ENCODE measurements at places on chromosomes 6 and 20.

DNA sequence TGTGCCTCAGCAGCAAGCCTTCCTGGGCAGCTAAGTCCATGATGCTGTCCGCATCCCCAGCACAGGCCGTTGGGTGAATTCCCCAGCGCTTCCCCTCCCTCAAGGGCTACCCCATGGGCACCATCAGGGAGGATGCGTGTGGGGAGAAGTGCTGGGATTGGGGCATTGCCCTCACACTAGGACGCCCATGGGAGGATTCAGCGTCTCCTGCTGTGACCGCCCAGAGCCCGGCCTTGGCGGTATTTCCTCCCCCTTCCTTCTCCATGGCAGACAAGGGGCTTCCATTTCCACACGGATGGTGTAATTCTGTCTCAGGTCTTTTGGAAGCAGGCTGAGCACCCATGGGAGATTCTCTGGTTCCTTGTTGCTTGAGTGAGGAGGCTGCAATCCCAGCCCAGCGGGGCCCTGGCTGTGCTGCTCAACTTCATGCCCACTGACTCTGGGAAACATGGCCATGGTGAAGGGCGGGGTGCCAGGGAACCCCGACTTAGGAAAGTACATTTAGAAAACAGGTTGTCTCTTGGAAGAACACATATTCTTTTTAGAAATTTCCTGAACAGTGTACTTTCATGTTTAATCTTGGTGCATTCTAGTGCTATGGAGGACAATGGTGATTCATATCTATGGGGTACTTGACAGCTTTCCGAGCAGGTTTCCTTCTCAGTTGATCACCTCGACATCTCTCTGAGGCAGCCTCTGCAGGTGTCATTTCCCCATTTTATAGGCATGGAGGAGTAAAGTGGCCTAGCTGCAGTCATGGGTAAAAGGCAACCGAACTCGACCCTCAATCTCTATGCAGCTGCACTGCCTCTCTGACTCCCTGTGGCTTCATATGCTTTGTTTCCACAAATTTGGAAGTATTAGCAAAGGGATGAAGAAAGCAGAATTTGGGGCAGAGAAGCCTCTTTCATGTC, 178.2 kb upstream of the CST7 start:
- no peak for DNase-seq

GRCh38 chr6:90928051-90928450, 341.2 kb upstream of the MAP3K7 start:
- no peak for DNase-seq

- DNase-seq: no peak
These were observed 55.3 kb upstream of the ADTRP start for GRCh38 chr6:11833626-11834592.

- DNase-seq: no peak
These were observed 657.5 kb downstream of the RFPL4B start for GRCh38 chr6:113004470-113005270.

- no peak for DNase-seq
These were observed 28.0 kb downstream of the PSMG4 start for GRCh38 chr6:3286641-3287171.

GRCh38 chr6:112764377-112764776, 417.2 kb downstream of the RFPL4B start:
- DNase-seq: no peak

GRCh38 chr6:131060311-131060710, 2.7 kb downstream of the EPB41L2 start:
- no peak for DNase-seq

DNA sequence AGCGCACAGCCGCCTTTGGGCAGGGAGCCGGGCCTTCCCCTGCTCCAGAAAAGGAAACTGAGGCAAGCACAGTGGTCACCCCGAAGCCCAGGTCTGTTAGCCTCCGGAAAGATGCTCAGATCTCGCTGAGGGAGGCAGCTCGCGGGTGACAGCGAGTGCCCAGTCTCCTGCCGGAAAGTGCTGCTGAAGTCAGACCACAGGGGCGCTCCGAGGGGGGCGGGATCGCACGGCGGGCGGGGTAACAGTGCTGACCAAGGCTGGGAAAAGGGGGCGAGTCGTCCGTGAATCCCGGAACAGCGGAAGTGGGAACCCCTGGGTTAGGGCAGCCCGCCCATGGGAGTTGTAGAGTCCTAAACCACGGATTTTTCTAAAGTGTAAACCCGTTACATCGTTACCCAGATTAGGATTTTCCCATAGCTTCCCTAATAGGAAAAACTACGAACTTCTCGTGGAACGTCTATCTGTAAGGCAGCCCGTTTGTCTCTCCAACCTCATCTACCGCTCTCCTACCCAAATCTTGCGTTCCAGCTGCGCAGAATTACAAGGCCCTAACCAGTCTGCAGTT, 504 bp downstream of the VPS16 start:
- DNase-seq: peak; percentile 76

DNA sequence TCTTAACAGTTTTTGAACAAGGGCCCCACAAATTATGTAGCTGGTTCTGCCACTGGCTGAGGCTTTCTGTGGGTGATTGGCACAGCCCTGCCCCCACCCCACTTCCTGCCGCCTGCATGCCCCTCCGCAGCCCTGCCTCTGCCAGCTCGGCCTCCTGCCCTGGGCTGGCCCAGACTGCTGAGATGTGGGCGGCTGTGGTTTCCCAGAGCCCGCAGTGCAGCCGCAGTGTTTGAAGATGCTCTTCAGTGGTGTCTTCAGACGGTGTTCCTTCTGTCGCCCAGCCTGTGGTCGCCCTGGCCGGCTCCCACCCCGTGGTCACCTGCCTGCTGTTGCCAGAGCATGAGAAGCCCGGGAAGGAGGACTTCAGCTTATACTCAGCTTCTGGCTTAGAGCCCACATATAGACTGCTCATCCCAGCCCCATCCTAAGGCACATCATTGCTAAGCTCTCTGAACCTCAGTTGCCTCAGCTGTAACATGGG, 154.3 kb downstream of the VEGFA start:
- DNase-seq: peak; percentile 37

DNA sequence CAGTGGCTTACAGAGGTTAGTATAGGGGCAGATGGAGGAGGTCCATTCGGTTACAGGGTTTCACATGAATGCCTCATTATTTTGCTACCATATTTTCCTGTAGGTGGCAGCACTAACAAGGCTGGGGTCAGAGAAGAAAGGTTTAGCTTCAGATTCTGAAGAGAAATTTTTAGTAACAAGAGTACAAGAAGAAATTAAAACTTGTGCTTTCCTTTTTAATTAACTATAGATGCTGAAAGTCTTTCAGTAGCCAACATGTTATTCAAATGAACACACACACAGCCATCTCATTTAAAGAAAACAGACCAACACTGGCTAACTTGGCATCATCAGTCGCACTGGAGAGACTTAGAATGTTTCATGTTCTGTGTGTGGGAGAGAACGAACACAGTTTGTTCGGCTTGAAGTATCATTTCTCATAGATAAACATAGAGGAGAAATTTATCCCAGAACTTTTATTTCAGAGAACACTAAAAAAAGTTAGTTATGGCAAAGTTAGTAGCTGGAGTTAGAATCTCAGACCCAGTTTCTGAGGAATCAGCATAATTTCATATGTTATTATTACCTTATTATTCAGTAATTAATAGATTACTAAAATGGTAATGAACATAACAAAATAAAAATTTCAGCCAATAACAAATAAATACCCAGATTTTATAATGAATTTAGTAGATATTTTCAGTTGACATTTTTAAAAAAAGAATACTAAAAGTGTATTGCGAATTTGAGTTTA, 314.0 kb upstream of the RSPO3 start:
- peak; percentile 30 for DNase-seq

GRCh38 chr6:124659427-124659826, 302.8 kb upstream of the RNF217 start:
- no peak for DNase-seq

DNA sequence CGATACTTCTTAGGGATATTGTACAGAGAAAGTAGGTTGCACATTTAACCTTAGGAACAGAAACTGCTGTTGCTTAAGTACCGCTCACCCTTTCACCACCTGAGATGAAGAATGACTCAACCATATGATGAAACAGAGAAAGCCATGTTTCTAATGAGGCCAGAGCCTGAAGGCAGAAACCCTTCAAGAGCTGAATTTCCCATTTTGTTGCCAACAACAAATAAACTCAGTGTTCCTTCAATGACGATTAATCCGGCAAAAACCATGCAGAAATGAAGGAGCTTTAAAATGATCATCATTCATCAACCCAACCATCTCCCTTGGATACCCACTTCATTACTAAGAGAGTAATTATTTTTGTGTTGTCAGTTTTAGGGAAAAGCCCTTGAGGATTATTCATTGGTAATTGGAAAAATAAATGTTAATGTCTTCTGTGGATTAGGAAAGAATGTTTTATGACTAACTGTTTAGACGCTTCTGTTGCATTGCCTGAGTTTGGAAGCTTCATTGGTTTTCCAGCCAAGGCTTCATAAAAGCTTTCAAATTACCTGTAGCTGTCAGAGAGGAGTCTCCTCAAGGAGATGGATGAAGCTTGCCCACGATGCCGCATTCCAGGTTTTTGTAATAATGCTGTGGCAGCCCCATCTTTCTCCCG, 112.1 kb upstream of the IYD start:
- peak; percentile 72 for DNase-seq

DNA sequence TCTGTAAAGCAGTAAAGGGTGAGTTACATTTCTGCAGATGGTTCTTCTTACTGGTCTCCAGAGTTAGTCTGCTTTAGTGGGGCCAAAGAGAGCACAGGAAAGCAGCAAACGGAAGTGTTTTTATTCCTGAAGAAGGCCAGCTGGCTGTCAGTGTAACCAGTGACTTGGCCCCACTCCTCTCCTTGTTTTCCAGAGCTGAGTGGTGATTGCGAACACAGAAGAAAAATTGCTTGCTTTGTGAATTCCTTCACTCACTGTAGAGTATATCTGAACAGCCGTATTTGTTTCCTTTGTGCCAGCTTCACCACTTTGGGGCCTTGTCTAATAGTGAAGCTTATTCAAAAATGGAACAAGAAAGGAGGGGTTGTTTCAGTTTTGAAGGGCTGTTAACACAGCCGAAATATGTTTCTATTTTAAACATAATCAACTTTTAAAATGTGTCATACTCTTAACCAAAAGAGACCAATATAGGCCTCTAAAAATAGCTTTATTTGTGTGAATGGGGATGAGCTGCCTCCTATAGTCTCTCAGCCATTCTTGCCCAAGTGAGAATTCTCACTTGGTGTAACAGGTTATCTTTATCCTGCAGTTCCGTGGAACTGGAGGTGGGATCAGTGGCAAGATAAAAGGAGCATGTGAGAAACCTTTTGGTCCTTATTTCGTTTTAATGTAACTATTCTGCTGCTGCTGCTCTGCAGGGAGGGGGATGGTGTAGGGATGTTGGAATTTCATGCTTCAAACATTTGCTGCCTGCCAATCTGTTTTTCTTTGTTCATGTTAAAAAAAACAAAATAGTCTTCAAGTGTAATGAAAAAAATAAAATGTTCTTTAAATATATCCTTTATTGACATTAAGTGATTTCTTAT, 37.8 kb downstream of the ZC2HC1B start:
- peak; percentile 20 for DNase-seq

GRCh38 chr6:108608453-108609275, 47.9 kb downstream of the FOXO3 start:
- DNase-seq: peak; percentile 66

DNA sequence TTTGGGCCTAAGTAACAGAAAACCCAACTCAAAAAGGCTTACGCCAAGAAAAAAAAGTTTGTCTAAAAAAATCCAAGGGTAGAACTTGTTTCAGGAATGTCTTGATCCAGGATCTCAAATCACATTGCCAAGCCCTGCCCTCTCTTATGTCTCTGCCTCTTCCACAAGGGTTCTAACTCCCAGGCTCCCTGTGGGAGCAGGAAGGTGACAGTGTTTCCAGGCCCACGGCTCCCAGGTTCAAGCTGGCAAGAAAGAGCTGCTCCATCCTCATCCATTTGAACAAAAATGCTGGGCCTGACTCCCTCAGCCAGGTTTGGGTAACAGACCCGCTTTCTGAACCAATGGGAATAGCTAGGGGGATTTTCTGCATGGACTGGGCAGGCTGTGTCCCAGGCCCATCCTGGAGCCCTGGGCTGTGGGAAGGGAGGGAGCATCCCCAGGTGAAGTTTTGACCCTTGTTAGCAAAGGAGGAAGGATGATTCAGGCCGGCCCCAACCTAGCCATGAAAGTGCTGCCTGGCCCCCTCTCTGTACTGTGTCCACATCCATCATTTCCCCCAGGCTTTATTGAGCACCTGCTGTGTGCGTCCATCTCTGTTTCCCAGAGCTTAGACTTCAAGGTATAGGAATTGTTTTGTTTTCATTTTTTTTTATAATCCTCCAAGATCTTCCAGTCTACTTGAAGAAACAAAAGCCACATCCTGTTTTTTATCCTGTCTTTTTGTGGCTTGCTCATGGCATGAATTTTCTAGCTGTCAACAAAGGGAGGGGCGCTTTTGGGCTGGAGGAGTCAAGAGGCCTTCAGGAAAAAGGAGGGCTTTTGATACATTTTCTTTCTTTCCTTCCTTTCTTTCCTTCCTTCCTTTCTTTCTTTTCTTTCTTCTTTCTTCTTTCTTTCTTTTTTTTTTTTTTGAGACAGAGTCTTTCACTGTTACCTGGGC, 159.8 kb downstream of the TFAP2C start:
- peak; percentile 16 for DNase-seq

- DNase-seq: no peak
These were observed 227.4 kb downstream of the DLL1 start for GRCh38 chr6:170063431-170063830.

GRCh38 chr6:113103634-113104361, 753.3 kb upstream of the MARCKS start:
- peak; percentile 97 for DNase-seq

DNA sequence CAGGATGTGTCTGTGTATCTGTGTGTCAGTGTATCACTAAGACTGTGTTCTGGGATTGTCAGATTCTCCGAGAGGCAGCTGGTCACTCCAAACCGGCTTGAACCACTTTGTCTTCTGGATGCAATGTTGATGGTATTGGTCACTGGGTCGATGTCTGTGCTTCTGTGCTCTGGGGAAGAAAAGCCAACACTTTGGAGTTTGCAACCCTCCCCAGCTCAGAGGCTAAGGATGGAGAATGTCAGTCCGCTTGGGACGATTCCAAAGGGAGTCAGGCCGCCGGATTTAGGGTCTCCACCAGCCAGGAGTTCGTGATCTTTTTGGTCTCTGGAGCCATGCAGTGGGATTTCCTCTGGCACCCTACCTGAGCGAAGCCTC, 5.2 kb downstream of the MAFB start:
- DNase-seq: no peak
